ENCODE measurements at places on chromosomes 5 and 9. TPM values are rescaled to one million over a fixed set of nuclear protein-coding genes. Genes with fewer than 3 reads are reported as not detected.
A peak's percentile ranks its signal among the peaks of the same experiment; 100 is the strongest.

GNA14 gene
- total RNA-seq = 0.25 TPM

DNA sequence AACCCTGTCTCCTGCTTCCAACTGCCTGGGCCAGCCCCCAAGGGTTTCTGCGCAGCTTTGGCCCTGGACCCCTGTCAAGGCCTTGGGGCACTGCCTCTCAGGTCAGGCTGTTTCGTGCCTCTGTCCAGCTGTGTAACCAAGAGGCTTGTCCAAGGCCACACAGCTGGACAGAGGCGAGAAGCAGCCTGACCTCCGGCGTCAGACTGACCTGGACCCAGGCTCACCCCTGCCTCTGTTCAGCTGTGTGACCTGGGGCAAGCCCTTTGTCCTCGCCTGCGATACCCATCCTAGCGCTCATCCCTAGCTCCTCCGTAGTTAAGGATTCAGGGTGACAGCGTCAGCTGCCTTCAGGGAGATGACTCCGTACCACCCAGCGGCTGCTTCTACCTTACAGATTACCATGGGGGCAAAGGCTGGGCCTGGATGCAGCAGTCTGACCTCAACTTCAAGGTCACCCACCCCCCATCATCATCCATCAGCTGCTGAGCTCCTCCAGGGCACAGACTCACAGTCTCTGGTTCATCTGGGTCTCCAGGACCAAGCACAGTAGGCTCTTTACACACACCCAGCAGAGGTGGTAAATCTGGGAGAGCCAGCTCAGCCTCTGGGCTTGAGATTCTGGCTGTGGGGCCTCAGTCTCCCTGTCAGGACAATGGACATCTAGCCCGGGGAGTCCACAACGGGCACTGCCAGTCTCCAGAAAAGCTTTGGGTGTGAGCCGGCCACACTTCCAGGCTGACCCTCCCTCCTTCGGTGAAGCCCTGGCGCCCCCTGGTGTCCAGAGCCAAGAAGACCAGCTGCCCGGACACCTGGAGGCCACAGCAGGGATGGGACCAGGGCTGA is 7.9 kb downstream of the AK1 start:
- peak; percentile 65 for DNase-seq

GRCh38 chr5:64794053-64794770 is 25.5 kb downstream of the CWC27 start:
- DNase-seq = no peak

- DNase-seq = peak; percentile 6
These were observed 188.6 kb downstream of the ADGRV1 start for GRCh38 chr5:90747175-90747574.

DNA sequence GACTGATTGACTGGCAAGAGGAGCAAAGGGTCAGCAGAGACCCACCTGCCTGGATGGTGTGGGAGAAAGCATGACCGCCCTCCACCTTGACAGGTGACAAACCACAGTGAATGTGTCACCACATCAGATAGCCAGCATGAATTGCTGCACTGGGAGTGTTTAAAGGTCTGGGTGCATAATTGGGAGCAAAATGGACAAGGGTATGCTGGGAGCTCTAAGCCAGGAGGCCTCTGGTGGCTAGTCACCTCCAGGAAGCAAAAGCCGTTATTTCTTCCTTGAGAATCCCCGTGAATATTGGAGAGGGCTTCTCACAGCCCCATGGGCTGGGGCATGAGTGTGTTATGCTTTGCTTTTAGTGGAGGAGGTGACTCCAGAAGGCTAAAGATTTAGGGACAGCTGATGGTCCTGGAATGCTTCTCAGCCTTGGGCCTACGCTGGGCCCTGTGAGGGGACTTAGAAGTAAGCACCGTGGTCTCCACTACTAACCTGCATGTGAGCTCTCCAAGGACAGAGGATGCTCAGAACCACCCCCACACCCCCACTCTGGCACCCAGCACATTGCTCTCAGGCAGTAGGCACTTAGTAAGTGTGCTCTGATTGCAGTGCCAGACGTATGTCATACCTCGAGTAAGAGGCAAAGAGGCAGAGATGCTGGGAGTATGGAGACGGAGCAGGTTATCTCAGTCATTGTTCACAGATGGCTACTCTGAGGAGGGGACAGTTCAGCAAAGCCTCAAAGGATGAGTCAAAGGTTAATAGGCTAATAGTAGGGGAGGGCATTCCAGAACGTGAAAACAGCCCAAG is 9.1 kb upstream of the IRF1 start:
- DNase-seq = no peak

- DNase-seq = no peak
These were observed 85.6 kb downstream of the DAB2IP start for GRCh38 chr9:121736934-121737462.

DNA sequence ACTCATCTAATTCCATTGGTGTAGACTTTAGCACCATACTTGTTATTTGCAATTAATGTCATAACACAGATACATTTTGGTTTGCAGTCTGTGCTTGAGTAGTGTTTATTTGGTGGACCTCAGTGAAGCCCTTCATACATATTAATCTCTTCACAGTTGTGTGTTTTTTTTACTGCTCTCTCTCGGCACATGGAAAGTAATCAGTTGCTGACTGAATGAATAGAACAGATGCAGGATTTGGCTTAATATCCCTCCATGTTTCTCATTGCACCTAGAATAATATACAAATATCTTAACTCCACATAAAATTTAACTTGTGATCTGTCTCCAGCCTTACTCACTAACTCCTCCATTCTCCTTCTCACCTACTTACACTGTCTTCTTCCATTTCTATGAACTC is 319.1 kb downstream of the DMRT2 start:
- DNase-seq = no peak

DNA sequence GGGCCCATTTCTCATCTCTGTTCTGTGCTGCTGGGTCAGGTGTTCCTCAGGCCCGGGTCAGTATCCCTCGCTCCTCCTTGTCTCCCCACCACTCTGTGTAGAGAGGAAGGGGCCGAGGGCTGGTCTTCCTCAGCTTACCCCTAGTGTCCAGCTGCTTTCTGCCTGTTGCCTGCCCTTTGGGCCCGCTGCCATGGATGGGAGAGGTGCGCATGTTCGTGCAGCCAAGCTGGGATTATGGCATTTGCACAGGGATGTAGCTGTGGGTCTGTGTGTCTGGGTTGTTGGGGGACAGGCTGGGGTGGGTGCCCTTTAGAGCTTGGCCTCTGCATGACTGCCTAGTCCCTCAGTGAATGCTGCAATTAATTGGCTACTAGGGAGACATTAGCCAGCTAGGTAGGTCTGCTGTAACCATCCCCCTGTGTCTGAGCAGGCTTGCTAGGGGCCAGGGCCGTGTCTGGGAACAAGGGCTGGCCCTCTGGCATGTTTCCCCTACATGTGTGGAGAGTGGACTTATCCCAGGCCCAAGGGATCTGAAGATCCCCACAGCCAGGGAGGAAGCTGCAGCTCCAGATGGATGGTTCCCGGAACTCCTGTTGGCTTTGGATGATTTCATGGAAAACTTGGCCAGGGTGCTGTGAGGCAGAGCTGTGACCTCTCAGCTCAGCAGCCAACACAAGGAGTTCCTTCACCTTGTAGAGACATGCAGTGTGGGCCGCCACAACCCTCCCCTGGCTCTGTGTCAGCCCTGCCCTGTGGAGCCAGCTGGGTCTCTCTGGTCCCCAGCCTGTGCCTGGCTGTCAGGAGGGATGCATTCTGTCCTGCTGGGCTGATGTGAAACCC is 161.9 kb downstream of the MACROH2A1 start:
- no peak for DNase-seq

DNA sequence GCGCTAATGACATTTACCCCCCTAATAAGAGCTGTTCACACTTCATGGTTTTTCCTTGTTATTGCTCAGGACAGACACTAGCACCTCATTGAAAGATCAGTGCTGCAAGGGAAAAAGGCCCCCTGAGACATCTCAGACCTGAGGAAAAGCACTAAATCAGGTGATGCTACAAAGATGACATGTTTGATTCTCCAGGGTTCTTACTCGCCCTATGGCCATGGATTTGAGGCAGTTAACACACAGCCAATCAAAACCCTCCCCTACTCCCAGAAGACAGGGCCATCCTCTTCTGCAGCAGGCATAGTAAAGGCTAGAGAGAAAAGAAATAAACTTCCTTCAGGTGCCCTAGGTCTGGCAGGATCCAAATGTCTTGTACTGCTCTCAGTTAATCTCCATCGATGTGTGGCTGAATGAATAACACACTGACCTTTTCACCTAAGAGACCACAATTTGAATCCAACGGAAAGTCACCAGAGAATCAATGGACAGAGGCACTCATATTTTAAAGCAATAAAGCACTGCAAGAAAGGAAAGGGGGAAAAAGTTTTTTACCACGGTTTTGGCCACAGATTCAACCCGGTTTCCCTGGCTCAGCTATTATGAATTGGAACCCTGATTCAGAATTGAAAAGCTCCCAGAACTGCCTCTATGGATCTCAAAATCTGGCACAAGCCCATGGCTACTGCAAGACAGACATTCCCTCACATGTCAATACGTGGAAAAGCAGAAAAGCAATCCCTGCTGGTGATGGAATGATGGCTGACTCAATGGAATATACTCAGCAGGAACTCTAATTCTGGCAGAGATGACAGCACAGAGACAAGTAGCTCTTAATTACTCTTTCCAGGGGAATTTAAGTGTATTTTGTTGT is 329.5 kb downstream of the BNC2 start:
- DNase-seq = no peak

DNA sequence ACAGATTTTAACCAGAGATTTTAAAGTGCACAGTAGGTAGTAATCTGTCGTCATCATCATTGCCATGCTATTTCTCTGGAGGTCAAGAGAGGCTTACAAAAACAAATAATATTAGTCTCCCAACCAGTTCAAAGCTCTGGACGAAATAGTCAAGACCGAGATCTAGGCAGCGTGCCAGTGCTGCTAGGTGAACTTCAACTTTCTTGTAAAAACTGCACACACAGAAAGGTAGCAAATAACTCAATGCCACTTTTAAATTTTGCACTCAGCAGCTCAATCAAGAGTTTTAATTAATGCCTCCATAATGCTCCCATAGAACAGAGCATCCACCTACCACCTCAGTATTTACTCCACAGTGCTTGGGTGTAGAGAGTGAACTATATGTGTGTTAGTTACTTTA is 656.8 kb downstream of the IRX1 start:
- DNase-seq = no peak

DNA sequence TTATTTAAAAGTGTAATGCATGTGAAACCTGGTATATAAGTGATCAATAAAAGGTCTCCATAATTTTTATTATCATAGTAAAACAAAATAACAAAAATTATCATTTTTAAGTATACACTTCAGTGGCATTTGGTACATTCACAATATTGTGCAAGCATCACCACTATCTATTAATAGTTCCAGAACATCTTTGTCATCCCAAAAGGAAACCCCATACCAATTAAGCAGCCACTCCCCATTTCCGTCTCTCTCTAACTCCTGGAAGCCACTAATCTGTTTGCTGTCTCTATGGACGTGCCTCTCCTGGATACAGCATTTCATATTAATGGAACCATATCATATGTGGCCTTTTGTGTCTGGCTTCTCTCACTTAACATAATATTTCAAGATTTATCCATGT is 7.6 kb downstream of the OLFML2A start:
- no peak for DNase-seq

GRCh38 chr9:101578378-101578777 is 16.4 kb downstream of the PPP3R2 start:
- DNase-seq = no peak

- DNase-seq = no peak
These were observed 2.7 kb downstream of the LEAP2 start for GRCh38 chr5:132876020-132876759.

- no peak for DNase-seq
These were observed 68.7 kb downstream of the SHB start for GRCh38 chr9:38000332-38000731.
